Activated CD4-positive, alpha-beta T cell treated with anti-CD3 and anti-CD28 coated beads for 36 hours (primary cell): ENCODE measurements at places on chromosomes 1 and 21. TPM values are rescaled to one million over a fixed set of nuclear protein-coding genes. Genes with fewer than 3 reads are reported as not detected.

GRCh38 chr1:63126104-63126503 is 196.3 kb upstream of the FOXD3 start:
- H3K36me3 ChIP-seq = no peaks in the 10 kb centered on the region
- H3K4me3 ChIP-seq = no peak overlapping the region

Gene C1orf87
- total RNA-seq = not detected

Gene NBPF6
- not detected for total RNA-seq

Gene AIRE
- not detected for total RNA-seq

- H3K4me1 ChIP-seq = no peaks in the 10 kb centered on the region
- no peak overlapping the region for H3K4me3 ChIP-seq
- H3K36me3 ChIP-seq = no peaks in the 10 kb centered on the region
These were observed 72.7 kb downstream of the TRABD2B start for GRCh38 chr1:47924270-47925048.

DNA sequence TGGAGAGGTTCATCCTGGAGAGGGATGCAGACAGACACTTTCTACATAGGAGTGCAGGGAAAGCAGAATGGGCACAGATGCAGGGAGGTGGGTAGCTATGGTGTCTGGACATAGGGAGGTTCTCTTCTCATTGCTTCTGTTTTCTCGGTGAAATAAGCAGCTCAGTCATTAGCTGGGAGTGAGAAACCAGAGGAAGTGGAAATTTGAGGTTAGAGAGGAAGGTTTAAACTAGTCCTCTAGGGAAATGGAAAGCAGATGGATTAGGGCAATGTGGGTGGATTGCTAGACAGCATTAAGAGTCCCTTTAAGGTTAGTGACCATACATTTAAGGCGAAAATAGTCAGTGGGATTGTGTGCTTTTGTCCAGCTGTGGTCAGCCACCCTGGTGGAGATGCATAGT is 39.6 kb downstream of the MPZL1 start:
- no peak overlapping the region for H3K4me3 ChIP-seq
- peaks cover 2% of the 10 kb centered on the region for H3K36me3 ChIP-seq
- peaks cover 31% of the 10 kb centered on the region for H3K4me1 ChIP-seq
- H3K27ac ChIP-seq = peak overlapping the region; percentile 10
- H3K27me3 ChIP-seq = no peaks in the 10 kb centered on the region
- DNase-seq = no peak

DNA sequence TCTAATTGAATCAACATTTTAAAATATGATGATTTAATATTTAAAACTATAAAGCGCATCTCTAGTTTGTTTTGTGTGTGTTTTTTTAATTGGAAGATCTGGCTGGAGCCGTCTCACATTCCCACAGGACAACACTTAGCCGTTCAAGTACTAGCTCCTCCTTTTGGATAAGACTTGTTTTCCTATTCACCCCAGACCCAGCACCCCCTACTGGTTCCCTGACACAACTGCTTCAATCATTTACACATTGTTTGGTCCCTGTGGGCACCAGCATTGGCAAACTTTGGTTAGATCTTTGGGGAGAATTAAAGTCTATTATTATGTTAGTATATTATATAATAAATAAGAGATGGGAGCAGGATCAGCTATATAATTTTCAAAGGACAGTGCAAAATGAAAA is 34.5 kb downstream of the TYW3 start:
- no peak overlapping the region for H3K27ac ChIP-seq
- H3K4me1 ChIP-seq = peaks cover 13% of the 10 kb centered on the region
- peak; percentile 18 for DNase-seq

Gene GBP2
- total RNA-seq = 294 TPM

Gene ADGRL4
- not detected for total RNA-seq

GRCh38 chr1:33074193-33074945 is 6.6 kb upstream of the AZIN2 start:
- H3K27me3 ChIP-seq = peaks cover 2% of the 10 kb centered on the region
- no peak overlapping the region for H3K27ac ChIP-seq
- DNase-seq = no peak
- no peaks in the 10 kb centered on the region for H3K36me3 ChIP-seq
- H3K4me1 ChIP-seq = no peaks in the 10 kb centered on the region
- no peak overlapping the region for H3K4me3 ChIP-seq

Gene MYOG
- not detected for total RNA-seq

GRCh38 chr1:33435096-33435820 is 4.4 kb upstream of the PHC2 start:
- peaks cover 3% of the 10 kb centered on the region for H3K4me1 ChIP-seq
- H3K27ac ChIP-seq = no peak overlapping the region
- H3K27me3 ChIP-seq = peaks cover 8% of the 10 kb centered on the region
- no peaks in the 10 kb centered on the region for H3K36me3 ChIP-seq
- H3K4me3 ChIP-seq = no peak overlapping the region

DNA sequence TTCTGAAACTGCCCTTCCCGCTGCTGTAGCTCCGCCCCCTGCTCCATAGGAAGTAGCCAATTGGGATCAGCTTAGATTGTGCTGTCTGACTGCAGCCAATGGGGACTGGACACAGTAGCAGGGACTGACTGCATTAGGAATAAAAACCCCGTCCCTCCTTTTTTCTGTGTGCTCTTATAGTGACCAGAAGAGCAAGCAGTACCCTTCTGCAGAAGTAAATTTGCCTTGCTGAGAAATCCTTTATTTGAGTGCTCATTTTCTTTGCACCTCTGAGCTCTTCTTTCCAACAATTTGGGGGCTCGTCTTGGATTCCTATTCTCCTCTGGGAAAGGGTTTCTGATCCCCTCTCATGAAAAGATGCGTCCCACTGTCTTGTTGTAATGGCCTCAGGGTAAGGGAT is 16.2 kb downstream of the OR2L13 start:
- no peaks in the 10 kb centered on the region for H3K27me3 ChIP-seq
- H3K4me1 ChIP-seq = no peaks in the 10 kb centered on the region
- peaks cover 2% of the 10 kb centered on the region for H3K36me3 ChIP-seq
- no peak overlapping the region for H3K27ac ChIP-seq

GRCh38 chr1:5935026-5935425 is 57.2 kb downstream of the NPHP4 start:
- peaks cover 12% of the 10 kb centered on the region for H3K36me3 ChIP-seq
- H3K27me3 ChIP-seq = no peaks in the 10 kb centered on the region
- no peak overlapping the region for H3K4me3 ChIP-seq
- no peak overlapping the region for H3K27ac ChIP-seq

DNA sequence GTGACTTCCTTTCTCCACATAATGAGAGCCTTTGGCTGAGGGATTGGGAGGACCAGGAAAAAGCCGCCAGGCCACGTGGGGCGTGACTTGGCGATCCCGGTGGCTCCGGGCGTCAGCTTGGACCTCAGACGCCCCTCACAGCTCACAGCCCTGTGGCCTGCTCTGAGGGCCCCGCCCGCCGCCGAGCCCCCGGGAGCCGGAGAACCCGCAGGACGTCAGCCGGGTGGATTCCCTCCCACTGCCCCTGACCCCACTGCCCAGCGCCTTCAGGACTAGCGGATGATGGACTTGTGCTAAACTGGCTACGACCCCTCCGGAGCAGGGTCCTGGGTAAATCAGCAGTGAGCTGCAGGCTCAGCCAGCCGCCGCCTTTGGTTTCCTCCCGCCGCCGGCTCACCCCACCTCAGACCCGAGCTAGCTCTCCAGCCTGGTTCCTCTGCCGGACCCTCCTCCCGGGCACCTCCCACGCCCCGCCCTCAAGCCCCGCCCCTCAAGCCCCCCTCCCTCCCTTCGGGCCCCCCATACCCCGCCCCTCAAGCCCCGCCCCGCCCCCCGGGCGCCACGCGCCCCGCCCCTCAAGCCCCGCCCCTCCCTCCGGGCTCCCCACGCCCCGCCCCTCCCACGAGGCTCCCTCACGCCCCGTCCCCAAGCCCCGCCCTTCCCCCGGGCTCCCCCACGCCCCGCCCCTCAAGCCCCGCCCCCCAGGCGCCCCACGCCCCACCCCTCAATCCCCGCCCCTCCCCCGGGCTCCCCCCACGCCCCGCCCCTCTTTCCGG is 10.0 kb upstream of the FAAP20 start:
- no peak for DNase-seq
- H3K27me3 ChIP-seq = no peaks in the 10 kb centered on the region
- H3K27ac ChIP-seq = no peak overlapping the region

DNA sequence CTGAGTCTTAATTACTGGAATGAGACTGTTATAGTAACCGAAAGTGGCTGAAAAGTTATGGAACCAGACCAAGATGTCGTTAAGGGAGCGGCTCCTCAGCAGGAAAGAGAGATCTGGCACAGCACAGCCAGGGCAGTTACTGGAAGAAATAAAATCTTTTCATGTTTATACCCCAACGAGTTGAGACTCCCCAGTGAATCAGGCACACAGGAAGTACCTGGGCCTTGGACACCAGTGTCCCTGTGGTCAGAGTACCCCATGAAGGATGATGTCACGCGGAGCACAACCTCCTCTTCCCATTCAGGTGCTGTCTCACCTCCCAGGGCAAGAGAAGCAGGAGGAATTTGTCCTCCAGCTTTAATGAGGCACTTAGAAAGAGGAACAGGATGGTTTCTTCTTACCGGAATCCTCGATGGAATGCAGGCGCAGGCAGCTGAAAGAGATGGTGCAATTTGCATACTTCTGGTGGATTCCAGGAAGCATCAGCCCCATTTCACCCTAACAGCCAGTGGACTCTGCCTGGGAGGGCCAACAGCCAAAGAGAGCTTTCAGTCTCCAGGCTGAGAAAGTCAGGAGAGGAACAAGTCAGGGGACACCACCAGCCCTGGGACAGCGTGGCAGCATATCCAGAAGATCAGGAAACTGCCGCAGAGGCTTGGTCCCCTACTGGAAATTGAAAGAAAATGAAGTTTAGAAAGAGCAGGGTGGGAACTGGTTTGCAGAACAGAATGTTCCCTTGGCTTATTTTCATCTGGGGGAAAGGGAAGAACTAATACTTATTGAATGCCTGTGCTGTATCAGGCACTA is 35.9 kb upstream of the CTTNBP2NL start:
- H3K36me3 ChIP-seq = no peaks in the 10 kb centered on the region
- no peak overlapping the region for H3K27ac ChIP-seq
- H3K4me3 ChIP-seq = no peak overlapping the region
- H3K4me1 ChIP-seq = no peaks in the 10 kb centered on the region
- H3K27me3 ChIP-seq = peaks cover 19% of the 10 kb centered on the region

Gene FCAMR
- not detected for total RNA-seq

DNA sequence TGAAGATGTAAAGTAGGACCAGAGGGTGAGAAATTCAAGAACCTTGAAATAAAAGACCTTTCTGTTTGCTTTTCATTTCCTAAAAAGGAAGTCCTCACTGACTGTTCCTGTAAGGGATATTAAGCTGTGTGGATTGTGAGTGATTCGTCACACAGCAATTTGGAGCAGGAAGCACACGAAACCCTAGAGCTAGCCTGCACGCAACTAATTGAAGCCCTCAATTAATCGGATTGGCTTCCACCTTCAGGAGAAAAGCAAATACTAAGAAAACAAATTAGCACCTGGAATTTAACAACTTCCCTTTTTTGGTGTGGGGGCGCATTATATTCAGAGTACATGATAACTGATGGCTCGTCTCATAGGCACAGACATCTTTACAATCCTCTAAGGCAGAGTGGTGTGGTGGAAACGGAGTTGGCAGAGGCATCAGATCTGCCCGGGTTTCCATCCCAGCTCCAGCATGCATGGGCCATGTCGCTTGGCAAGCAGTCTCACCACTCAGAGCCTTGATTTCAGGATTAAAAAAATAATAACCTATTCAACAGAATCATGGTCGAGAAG is 95.2 kb downstream of the KCNJ15 start:
- H3K27me3 ChIP-seq = peaks cover 6% of the 10 kb centered on the region
- peaks cover 41% of the 10 kb centered on the region for H3K4me1 ChIP-seq
- H3K36me3 ChIP-seq = no peaks in the 10 kb centered on the region

Gene CHIA
- total RNA-seq = not detected

Gene FAAH
- total RNA-seq = 7.5 TPM

Gene MAEL
- total RNA-seq = not detected

DNA sequence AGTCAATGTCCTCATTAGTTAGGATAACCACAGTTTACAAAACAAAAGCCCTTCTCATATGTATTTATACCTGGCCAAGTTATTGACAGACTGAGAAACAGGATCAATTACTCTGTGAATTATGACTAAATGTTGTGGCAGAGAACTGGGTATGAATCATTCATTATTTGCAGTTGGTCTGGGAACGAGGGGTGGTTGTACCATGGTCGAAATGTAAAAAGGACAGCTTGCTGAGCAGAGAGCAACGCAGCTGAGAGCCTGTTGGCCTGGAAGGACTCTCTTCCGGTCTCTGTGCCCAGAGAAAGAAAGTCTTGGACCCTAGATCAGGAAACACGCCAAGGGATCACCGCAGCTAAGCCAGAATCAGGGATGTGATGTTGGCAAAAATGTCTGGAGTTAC is 169.6 kb downstream of the DISC1 start:
- H3K4me1 ChIP-seq = no peaks in the 10 kb centered on the region
- no peaks in the 10 kb centered on the region for H3K27me3 ChIP-seq
- no peak for DNase-seq
- H3K4me3 ChIP-seq = no peak overlapping the region
- H3K36me3 ChIP-seq = peaks cover 14% of the 10 kb centered on the region
- no peak overlapping the region for H3K27ac ChIP-seq

DNA sequence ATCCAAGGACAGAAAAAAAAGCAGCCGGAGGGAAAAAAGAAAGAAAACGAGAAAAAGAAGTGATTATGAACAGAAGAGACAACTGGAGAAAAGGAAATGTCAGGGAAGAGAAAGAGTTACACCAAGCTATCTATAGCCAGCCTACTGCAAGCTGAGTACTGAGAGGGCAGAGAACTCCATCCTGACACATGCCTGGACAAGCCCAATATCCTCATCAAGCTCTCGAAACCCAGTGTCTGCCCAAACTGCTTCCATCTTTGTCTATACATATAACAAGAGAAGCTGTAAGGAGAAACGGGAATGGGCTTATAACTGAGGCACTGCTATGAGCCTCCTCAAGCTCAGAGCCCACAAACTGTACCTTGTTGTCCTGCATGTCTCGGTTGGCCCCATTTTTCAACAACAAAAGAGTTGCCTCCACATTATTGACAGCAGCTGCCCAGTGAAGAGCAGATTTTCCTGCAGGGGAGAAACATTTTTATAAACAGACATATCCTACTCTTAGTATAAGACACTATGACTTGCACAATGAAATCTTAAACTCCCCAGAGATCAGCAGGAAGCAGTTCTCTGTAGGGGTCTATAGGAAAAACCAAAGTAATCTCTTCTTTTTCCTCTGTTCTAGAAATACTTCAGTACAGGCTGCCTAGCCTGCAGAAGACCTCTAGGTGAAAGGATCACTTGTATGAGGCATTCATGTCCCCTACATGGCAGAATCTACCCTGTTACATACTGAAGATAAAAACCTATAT is 21.2 kb upstream of the ADAM30 start:
- peaks cover 51% of the 10 kb centered on the region for H3K36me3 ChIP-seq
- no peaks in the 10 kb centered on the region for H3K4me1 ChIP-seq
- no peaks in the 10 kb centered on the region for H3K27me3 ChIP-seq
- H3K4me3 ChIP-seq = no peak overlapping the region
- no peak overlapping the region for H3K27ac ChIP-seq

GRCh38 chr1:226678251-226678650 is 60.8 kb downstream of the ITPKB start:
- peaks cover 25% of the 10 kb centered on the region for H3K36me3 ChIP-seq
- peak overlapping the region; percentile 67 for H3K4me3 ChIP-seq
- peak overlapping the region; percentile 95 for H3K27ac ChIP-seq
- H3K4me1 ChIP-seq = peaks cover 93% of the 10 kb centered on the region
- H3K27me3 ChIP-seq = no peaks in the 10 kb centered on the region

Gene ADAMTS1
- total RNA-seq = not detected

- H3K27me3 ChIP-seq = no peaks in the 10 kb centered on the region
- H3K4me1 ChIP-seq = peaks cover 30% of the 10 kb centered on the region
- H3K27ac ChIP-seq = peak overlapping the region; percentile 97
- H3K36me3 ChIP-seq = peaks cover 8% of the 10 kb centered on the region
- H3K4me3 ChIP-seq = peak overlapping the region; percentile 98
These were observed 735 bp upstream of the STX12 start for GRCh38 chr1:27772036-27772931.

GRCh38 chr1:41611068-41611931 is 126.8 kb upstream of the EDN2 start:
- no peak for DNase-seq
- H3K4me1 ChIP-seq = peaks cover 31% of the 10 kb centered on the region
- no peak overlapping the region for H3K27ac ChIP-seq
